Kidney (tissue), 22 donors: ENCODE measurements at places on chromosomes 13 and 19. TPM values are rescaled to one million over a fixed set of nuclear protein-coding genes. Genes with fewer than 3 reads are reported as not detected.

DNA sequence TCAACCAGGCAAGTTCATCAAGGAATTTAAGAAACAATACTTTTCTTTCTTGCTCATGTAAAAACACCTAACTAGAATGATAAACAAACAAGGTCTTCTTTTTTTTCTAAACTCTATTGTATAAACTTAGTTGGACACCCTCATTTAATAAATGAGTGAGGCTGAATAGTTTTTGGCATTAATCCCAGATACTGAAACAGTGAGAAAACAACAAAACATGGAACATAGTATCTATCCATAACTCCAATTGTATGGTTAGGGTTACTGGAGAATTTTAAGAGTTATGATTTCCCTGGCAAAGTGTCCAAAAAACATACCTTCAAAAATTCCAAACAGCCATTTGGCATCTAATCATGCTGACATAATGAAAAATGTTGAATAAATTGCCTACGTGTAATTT, 5.8 kb upstream of the POMP start:
- no peak for DNase-seq

DNA sequence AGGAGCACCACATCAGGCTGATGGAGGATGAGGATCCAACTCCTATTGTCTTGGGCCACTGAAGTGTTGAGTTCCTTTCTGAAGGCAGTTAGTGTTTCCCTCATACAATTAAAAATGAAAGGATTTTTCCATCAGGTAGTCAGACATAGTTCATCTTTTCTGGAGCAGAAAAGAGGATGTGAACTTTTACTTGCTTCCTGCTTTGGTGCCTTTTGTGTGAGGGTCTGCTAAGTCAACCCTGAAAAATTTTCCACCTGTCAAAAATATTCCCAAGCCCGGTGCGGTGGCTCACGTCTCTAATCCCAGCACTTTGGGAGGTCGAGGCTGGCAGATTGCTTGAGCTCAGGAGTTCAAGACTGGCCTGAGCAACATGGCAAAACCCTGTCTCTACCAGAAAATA, 43.9 kb downstream of the RGCC start:
- no peak for DNase-seq

- DNase-seq = peak; percentile 81
Observed at GRCh38 chr19:14505488-14506239, 9.7 kb upstream of the GIPC1 start.

GRCh38 chr13:23656637-23657371, 86.6 kb downstream of the TNFRSF19 start:
- no peak for DNase-seq

GRCh38 chr19:45340232-45340898, at the start of gene KLC3:
Gene KLC3 (plus strand): TSS chr19:45340750. CDS start chr19:45345542, 4,792 bp downstream.
- DNase-seq = peak; percentile 50

- no peak for DNase-seq
Observed at GRCh38 chr19:7879111-7879807, 5.1 kb upstream of the PRR36 start.

DNA sequence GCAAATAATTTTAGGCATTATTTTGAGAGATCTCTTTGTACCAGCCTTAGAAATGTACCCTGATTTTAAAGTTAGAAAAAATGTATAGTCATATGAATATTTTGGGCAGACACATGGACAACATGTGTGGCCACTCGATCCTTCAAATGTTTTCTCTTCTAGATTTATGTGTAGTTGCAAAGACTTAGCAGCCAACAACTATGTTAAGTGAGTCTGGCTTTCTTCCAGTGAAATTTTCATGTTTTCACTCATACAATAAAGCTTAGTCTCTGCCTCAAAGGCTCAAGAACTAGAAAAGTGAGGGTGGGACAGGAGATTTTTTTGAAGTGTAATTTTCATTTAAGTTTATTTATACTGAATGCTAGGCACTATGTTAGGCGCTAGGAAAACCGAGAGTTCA, 207.7 kb upstream of the DACH1 start:
- no peak for DNase-seq

GRCh38 chr13:40479196-40479845, 187.1 kb downstream of the FOXO1 start:
- no peak for DNase-seq

The CD79A gene
- polyA plus RNA-seq = 0.32 TPM

GRCh38 chr13:108980237-108980636, 350.8 kb downstream of the MYO16 start:
- DNase-seq = no peak

DNA sequence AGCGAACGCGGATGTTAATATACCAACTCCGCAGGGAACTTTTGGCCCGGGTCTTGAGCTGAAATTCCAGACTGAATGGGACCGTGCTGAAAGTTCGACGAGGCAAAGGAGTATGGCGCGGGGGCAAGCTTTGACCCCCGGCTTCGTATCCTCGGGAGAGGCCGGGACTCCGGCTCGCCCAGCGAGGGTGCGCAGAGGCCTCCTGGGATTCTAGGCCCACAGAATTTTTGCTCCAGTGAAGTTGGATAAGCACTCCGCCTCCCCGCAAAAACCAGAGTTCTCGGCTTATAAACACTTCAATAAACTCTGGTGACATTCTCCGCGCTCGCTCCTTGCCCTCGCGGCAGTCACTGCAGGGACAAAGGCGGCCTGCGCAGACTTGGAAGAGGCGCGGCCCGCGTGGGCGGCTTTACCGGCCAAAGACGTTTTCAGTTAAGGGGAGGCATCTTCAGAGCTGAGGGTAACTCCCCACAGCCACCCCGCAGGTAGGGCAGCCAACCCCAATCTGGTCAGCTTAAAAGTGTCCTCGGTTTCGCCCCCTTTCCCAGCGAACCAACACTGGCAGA, 112.6 kb downstream of the KCNRG start:
- DNase-seq = peak; percentile 74

The CRB3 gene
- 51.9 TPM for polyA plus RNA-seq

DNA sequence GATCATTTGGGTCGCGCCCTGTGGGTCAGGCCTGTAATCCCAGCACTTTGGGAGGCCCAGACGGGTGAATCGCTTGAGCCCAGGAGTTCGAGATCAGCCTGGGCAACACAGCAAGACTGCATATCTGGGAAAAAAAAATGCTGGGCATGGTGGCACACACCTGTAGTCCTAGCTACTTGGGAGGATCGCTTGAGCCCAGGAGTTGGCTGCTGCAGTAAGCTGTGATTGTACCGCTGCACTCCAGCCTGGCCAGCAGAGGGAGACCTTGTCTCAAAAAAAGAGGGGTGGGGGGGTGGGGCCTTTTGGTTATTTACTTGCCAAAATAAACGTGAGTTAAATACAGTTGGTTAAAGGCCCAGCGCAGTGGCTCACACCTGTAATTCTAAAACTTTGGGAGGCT, 9.8 kb upstream of the ZNF544 start:
- DNase-seq = no peak

The MEIOSIN gene
- not detected for polyA plus RNA-seq

DNA sequence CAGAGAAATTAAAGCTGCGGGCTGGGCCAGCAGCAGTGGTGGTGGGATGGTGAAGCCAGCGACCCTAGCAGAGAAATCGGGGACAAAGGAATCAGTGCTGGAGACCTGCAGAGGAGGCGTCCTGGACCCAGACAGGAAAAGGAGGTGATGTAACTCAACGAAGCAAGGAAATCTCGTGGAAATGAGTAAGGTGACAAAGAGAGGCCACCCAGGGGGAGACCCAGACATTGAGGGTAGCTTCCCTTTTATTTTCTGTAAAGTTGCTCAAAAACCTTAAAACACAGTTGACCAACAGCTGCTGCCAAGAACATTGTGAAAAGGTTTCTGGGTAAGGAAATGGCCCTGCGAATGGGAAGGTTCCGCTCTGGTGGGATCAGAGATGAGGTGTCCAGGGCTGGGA, 13.3 kb upstream of the RETN start:
- DNase-seq = no peak

DNA sequence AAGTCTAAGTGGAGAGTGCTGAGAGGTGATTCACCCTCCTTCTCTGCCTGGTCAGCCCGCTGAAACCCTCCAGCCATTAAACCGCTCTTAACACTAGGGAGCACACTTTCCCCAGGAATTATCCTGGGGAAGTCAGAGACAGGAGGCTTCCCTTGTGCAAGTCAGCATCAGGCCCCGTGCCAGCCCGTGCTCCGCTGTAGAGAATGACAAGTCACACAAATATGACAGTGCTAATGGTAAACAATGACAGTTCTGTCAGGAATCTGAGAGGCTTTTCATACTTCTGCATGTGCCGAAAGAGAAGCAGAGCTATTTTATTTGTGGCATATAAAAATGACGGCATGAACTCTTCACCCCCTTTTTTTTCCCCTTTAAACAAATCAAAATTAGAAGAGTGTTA, 816.9 kb upstream of the SLC10A2 start:
- DNase-seq = peak; percentile 80

The PROZ gene
- polyA plus RNA-seq = 20.0 TPM

GRCh38 chr13:110702591-110703526, 3.1 kb downstream of the CARS2 start:
- peak; percentile 79 for DNase-seq

- peak; percentile 98 for DNase-seq
Observed at GRCh38 chr19:58059003-58059670, at the start of gene ZNF135. Gene ZNF135 (plus strand): TSS chr19:58059282. CDS start chr19:58060003, 721 bp downstream.

- DNase-seq = no peak
Observed at GRCh38 chr13:35712907-35713761, 236.6 kb upstream of the MAB21L1 start.

GRCh38 chr13:27526516-27526915, 76.2 kb upstream of the MTIF3 start:
- no peak for DNase-seq

DNA sequence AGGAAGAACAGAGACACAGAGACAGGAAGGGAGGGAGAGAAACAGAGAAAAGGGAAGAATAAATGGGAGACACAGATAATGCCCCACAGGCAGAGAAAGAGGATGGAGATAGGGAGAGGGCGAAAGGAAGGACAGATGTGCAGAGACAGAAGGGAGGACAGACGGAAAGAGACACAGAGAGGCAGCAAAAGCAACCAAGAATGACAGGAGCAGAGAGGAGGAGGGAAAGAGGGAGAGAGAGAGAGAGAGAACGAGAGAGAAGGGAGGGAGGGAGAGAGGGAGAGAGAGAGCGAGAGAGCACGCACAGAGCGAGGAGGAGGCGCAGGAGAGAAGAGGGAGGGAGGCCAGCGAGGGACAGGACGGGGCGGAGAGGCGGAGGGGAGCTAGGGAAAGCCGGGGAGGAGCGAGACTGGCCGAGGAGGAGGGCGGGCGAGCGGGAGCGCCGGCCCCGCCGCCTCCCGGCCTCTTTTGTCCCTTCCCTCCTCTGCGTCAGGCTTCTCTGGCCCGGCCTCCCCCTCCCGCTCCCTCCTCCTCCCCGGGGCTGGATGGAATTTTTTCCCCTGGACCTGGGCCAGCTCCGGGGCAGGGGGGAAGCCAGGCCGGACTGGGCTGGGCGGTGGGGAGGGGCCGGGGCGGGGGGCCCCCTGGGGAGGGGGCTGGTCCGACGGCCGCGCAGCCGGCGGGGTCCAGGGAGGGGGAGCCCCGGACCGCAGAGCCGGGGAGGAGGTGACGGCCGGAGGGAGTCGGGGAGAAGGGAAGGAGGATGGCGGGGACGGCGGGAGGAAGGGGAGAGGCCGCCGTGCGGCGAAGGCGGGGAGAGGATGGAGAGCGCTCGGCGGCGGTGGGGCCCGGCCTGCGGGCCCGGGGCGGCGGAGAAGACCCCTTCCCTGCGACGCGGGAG, 4.2 kb upstream of the SPACA6 start:
- peak; percentile 98 for DNase-seq

- no peak for DNase-seq
Observed at GRCh38 chr19:41595890-41596280, 19.9 kb downstream of the CEACAM21 start.

DNA sequence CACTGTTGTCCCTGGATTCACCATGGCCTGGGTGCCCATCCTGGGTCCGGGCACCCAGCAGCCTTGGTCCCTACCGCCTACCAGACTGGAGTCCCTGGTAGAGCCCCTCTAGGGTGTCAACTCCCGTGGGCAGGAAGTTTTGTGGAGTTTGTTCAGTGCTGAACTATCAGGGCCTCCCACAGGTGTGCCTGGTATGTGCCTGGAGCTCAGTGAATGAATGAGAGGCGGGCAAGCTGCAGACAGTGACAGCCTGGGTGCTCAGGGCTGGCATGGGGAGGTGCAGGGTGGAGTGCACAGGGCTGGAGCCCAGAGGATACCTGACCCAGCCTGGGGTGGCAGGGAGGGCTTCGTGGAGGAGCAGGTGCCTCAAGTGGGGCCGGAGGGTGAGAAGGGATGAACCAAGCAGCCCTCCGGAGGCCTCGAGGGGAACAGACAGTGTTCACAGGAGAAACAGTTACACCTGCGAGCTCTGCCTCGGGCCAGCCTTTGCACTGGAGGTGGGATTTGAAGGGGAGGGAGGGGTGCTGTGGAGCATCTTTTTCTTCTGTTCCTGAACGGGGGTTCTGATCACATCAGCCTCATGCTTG, 29.6 kb downstream of the PAK4 start:
- no peak for DNase-seq

GRCh38 chr13:69999875-70000274, 107.8 kb upstream of the ATXN8OS start:
- no peak for DNase-seq

The ZNF285 gene
- 2.8 TPM for polyA plus RNA-seq

GRCh38 chr13:44768239-44768638, 192.1 kb upstream of the TSC22D1 start:
- no peak for DNase-seq

- DNase-seq = no peak
Observed at GRCh38 chr13:75312884-75313520, 169.0 kb downstream of the TBC1D4 start.

The SELENOV gene
- not detected for polyA plus RNA-seq

The VSTM1 gene
- 1.0 TPM for polyA plus RNA-seq

DNA sequence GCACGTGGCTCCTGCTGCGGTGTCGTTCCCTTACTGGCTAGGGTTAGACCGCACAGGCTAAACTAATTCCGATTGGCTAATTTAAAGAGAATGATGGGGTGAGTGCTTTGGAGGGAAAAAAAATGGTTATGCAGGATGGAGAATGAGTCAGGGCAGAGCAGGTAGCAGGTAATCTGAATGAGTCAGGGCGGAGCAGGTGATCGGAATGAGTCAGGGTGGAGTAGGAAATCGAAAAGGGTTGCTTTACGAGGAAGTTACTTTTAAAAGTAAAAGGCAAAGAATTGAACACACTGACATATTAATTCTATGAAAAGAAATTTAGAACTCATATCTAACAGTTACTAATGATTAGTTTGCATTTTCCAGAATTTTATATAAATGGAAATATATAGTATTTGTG, 335.5 kb downstream of the FOXO1 start:
- no peak for DNase-seq

The LILRA1 gene
- polyA plus RNA-seq = 0.43 TPM

The HIPK4 gene
- not detected for polyA plus RNA-seq

DNA sequence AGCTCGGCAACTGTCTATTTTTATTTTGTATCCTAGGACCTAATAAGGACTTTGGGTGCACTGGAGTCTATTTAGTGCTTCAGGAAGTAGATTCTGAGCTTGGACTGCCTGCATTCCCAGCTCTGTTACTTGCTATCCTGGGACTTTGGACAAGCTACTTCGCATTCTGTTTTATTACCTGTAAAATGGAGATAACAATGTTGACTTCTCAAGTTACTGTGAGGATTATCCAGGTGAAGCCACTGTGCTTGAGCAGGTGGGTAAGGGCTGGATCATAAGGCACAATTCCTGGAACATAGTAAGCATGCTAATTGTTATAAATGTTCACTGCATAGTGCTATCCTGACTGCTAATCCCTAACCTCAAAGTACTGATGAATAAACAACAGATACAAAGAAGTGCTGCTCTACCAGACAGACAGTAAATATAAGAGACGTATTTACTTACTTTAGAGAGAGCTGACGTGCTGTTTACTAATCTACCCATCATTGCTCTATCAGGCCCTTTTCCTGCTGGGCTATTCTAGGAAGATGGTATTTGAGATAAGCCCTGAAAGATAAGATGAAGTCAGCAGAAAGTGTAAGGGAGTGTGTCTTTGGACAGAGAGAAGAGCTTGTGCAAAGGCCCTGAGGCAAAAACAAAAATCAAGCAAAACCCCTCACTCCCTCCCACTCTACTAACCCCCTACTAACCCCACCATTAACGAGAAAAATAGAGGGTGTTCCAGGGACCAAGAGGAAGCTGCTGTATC, 50.8 kb upstream of the FLT1 start:
- DNase-seq = no peak

The ENOX1 gene
- 6.8 TPM for polyA plus RNA-seq
